ENCODE measurements at places on chromosomes 11 and 22. TPM values are rescaled to one million over a fixed set of nuclear protein-coding genes. Genes with fewer than 3 reads are reported as not detected.

IGSF9B gene
- total RNA-seq, result 2.9 TPM

ADM2 gene
- 5.9 TPM for total RNA-seq

TPBGL gene
- 0.33 TPM for total RNA-seq

BARX2 gene
- total RNA-seq, result not detected

LYVE1 gene
- not detected for total RNA-seq

TTC17 gene
- 20.2 TPM for total RNA-seq

FANCF gene
- 16.4 TPM for total RNA-seq

KCNJ1 gene
- not detected for total RNA-seq

ANKK1 gene
- total RNA-seq, result not detected

DUSP8 gene
- 8.4 TPM for total RNA-seq

UBQLNL gene
- total RNA-seq, result 0.25 TPM

TUB gene
- 3.7 TPM for total RNA-seq

THAP12 gene
- 13.1 TPM for total RNA-seq

SEPTIN5 gene
- total RNA-seq, result 6.4 TPM

SCO2 gene
- 0.33 TPM for total RNA-seq

POLDIP3 gene
- total RNA-seq, result 37.0 TPM

ART1 gene
- total RNA-seq, result not detected

GRAMD1B gene
- 11.0 TPM for total RNA-seq

CHST1 gene
- total RNA-seq, result 0.63 TPM

MYEOV gene
- total RNA-seq, result 1.0 TPM

TRIM29 gene
- total RNA-seq, result 0.16 TPM

PGR gene
- 0.13 TPM for total RNA-seq

FOLH1 gene
- total RNA-seq, result not detected

SYT12 gene
- total RNA-seq, result 1.9 TPM

SLC22A8 gene
- total RNA-seq, result not detected

BTG4 gene
- total RNA-seq, result not detected

ARRB1 gene
- 6.0 TPM for total RNA-seq

MLC1 gene
- not detected for total RNA-seq

APOA4 gene
- total RNA-seq, result not detected

SLC16A8 gene
- total RNA-seq, result 0.51 TPM

CDHR5 gene
- total RNA-seq, result under 0.01 TPM

MYO18B gene
- not detected for total RNA-seq

BAD gene
- total RNA-seq, result 95.5 TPM

SMIM35 gene
- total RNA-seq, result not detected

P2RX3 gene
- total RNA-seq, result not detected

ATG2A gene
- total RNA-seq, result 29.9 TPM

NXPE4 gene
- total RNA-seq, result not detected

Measured in mesangial cell (primary cell).